ENCODE measurements at places on chromosomes 5 and 9.
A peak's percentile ranks its signal among the peaks of the same experiment; 100 is the strongest.

- no peak for DNase-seq
These were observed 40.5 kb upstream of the ANGPTL2 start for GRCh38 chr9:127162864-127163365.

DNA sequence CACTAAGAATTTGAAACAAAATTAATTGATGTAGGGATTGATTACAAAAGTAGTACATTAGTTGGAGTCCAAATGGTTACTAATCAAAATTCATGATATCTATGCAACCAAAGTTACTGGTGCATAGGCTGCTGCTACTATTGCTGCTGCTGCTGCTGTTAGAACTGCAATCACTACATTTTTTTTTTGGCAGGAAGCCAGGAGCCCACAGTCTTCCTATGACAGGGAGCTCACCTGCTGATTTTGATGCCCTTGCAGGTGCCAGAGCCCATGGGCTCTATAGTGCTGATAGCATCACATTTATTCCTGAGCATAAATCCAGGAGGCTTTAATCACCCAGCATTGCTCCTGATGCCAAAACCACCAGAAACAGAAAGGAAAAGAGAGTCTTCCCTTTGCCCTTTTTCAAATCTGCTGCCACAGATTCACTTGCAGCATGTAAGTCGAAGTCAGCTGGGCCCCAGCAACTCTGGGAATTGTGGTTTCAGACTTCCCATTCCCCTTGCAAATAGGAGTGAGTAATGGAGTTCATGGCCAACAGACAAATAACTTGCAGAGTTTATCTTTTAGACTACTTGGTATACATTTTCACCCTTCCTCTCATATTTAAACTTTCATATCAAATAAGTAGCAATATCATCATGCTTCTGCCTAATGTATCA lies 17.6 kb downstream of the SLCO6A1 start:
- DNase-seq, result no peak

- no peak for DNase-seq
These were observed 5.1 kb upstream of the RALGDS start for GRCh38 chr9:133125941-133126696.

DNA sequence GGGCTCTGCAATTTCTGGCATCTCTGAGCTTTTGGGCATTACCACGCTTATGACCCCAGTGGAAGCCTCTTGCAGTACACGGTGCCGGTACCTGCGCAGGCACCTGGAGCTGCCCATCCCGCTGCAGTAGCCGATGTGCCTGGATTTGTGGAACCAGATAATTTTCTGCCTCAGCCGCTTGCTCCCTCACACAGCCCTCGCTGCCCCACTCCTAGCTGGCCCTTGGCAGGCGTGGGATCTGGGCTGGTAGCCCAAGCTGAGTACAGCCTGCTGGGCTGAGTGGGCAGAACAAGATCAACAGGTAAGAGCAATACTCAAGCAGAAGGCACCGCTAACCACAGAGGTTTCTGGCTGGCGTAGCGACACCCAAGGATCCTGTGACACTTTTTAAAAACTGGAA lies 1808.8 kb upstream of the ACO1 start:
- DNase-seq, result no peak

DNA sequence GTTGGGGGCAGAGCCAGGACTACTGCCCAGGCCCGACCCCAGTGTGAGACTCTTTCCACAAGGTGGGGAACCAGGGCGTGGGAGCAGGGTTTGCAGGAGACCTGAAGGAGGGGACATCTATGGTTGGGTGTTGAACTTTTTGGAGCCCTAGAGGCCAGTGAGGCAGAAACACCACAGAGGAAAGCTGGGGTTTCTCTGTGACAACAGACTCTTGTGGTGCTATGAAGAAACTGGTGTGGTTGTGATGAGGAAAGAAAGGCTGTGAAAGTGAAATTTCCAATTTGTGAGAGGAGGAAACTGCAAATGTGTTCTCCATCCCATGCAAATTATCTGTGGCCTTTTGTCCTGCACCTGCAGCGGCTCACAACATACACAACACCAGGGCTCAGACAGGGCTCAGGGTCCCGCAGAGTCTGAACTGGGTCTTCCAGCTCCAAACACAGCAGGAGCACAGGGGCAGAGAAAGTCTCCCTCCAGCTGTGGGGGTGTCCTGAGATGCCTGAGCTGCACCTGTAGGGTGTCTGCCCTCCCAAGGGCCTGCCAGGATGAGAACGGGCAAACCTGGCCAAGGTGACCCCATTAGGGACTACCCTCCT lies 51.4 kb upstream of the GRHPR start:
- no peak for DNase-seq

GRCh38 chr5:107286447-107287098 lies 384.2 kb downstream of the EFNA5 start:
- no peak for DNase-seq

- no peak for DNase-seq
These were observed 24.4 kb downstream of the AKNA start for GRCh38 chr9:114363424-114363823.

- no peak for DNase-seq
These were observed 13.1 kb upstream of the TRIM14 start for GRCh38 chr9:98132158-98132557.

DNA sequence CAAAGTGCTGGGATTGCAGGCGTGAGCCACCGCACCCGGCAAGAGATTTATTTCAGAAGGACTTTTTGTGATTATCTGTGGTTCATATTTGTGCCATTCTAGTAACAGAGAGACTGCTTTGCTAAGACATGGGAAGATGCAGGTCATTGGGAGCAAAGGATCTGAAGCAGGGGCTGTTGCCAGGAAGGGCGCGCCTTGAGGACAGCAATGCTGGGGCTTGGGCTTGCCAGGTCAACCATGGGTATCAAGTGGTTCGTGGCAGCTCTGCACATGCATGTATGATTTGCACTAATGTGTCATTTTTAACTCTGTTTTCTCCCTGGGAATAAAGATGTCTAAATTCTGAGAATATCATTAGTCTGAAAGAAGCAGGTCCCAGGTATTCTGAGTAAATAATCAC lies 17.0 kb downstream of the ADAMTS2 start:
- no peak for DNase-seq

- no peak for DNase-seq
These were observed 193.2 kb downstream of the EFNA5 start for GRCh38 chr5:107477492-107477891.

GRCh38 chr5:177099422-177100093 lies 12.8 kb downstream of the FGFR4 start:
- no peak for DNase-seq

DNA sequence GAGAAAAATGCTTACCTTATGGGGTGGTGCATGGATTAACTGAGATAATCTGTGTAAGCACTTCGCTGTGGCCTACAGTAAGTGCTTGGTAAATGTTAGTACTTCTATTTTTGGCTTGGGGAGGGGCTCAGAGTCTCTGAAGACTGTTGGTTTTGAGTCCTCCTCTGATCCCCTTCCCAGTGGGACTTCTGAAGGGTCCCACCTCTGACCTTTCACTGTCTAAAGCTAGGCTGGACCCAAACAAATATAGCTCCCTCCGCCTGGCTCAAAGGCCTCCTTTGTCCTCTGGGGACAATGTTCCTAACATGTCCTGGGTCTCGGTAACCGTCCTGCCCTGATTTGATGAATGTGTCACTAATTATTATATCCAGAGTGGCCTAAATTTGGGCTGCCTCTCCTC lies 34.8 kb downstream of the CAMK2A start:
- no peak for DNase-seq

GRCh38 chr9:9791611-9792010 lies 821.2 kb downstream of the PTPRD start:
- DNase-seq, result no peak

DNA sequence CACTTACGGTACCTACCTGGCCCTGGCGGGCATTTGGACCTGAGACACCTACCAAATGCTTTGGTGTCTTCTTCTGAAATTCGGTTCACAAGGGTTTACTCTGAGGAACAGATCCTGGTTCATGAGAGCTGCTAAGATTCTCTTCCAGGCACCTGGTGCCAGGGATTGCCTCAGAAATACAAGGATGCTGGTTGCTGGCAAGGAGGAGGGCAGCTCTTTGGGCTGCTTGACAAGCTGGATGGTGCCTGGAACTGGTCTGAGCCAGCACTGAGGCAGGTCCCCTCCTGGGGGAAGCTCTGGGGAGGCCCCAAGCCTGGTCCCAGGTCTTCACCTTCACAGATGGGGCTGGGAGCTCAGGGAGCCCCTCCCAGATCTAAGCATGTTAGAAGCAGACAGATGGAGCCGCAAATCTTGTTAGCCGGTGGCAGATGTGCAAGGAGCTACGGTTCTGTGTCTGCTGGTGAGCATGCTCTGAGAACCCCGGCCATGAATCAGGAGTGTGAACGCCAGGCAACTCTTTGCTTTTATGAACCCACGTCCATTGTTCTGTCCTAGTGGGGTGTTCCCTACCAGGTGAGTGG lies 16.3 kb downstream of the FABP6 start:
- no peak for DNase-seq

GRCh38 chr9:123710299-123710698 lies 219.6 kb downstream of the DENND1A start:
- DNase-seq, result no peak

DNA sequence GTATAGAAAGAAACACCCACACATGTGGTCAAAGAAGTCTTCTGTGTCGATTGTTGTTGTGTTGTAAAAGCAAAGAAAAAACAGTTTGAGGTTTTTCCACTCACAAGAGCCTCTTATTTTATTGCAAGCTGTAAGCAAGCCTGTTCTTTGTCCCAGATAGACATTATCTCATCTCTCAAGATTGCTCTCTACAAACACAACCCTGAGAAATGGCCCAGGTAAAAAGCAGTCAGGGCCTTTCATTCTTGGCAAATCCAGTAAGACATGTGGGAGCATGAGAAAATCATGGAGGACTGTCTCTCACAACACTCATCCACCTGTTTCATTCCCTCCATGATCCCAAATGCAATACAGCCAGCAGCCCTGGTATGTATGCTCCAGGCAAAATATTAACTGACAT lies 286.6 kb upstream of the POU5F2 start:
- DNase-seq, result no peak

- DNase-seq, result no peak
These were observed 84.6 kb upstream of the FSTL4 start for GRCh38 chr5:133696782-133697507.

- no peak for DNase-seq
These were observed 6.7 kb downstream of the DBH start for GRCh38 chr9:133642708-133643361.

DNA sequence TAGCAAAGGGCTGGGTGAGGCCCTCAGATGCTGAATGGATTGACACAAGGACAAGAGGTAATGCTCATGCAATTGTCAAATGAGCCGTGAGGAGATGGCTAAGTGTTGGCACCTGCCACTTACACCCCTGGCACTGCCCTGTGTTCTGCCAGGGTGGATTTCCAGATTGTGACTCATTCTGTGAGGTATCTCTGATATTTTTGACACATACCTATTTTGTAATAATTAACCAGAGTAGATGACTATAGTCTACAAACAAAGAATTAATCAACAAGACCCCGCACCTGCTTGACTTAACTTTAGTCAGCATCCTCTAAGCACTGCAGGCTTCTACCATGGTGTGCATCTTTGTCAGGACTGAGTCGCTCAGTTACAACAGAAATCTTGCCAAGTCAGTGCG lies 200.8 kb downstream of the DIRAS2 start:
- no peak for DNase-seq

DNA sequence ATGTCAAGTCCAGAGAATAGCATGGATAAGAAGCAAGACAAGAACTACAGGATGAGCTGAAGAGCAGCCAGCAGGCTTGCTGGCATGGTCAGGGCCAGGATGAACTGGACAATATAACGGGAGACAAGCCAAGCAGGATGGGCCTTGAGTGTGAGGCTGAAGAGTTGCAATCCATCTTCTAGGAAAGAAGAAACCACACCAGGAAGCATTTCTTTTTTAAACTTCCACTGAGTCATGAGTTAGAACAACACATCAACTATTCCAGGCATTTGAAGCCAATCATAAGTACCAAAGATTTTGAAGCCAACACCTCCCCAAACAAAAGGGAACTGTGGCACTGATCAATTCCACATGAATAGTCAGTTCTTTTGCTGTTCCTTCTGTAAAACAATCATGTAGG lies 27.3 kb downstream of the SLC31A2 start:
- DNase-seq, result no peak

GRCh38 chr5:76403766-76404222 lies 709 bp downstream of the IQGAP2 start:
- peak; percentile 83 for DNase-seq

DNA sequence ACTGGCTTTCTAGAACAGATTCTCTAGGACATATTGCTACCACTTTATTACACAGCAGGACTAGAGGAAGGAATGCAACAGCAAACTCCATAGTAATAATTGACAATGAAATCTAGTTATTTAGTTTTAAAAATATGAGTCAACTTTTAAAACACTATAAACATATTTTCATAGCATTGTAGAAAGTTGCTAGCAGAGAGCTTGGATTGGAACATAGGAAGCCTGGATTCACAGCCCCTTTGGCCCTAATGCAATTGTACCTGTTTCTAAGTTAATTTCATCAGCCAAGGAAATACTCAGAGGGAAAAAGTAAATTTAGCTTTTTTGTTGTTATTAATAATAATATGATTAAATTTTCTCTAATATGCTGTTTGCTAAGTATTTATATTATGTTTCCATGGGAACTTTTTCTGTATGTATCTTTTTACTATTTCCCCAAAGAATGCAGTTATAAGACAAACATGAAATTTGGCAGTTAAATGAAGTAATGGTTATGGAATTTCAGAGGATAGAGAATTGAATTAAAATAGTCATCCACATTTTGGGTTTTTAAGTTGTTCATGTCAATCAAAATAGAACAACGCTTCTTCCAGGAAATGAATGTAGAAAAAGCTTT lies 45.6 kb downstream of the VCAN start:
- DNase-seq, result no peak

GRCh38 chr5:111928511-111928910 lies 171.5 kb upstream of the NREP start:
- DNase-seq, result no peak

GRCh38 chr9:88179062-88179521 lies 40.8 kb upstream of the SPATA31C2 start:
- DNase-seq, result peak; percentile 12

Data from NK-92 treated with Interleukin-12 subunit alpha and Interleukin-12 subunit beta, amount 100 ng/mL, for 24 hours (cell line).